ENCODE measurements at places on chromosomes 2 and 18.

DNA sequence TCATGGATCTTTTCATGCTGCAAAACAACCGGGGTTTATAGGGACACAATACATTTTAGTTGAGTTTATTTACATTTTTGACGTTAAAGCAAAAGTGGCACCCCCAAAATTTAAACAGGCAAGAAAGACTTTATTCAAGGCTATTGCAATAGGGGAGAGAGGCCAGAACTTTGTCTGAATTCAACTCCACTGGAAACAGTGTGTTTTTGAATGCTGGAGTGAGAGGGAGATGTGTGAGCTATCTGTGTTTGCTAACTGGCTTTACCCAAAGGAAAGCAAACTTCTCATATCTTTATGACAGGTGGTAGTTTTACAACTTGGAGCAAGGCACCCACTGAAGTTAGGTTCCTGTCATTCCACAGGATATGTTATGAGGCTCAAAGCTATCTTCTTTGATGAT is 207.4 kb downstream of the AGPS start:
- no peak for DNase-seq

DNA sequence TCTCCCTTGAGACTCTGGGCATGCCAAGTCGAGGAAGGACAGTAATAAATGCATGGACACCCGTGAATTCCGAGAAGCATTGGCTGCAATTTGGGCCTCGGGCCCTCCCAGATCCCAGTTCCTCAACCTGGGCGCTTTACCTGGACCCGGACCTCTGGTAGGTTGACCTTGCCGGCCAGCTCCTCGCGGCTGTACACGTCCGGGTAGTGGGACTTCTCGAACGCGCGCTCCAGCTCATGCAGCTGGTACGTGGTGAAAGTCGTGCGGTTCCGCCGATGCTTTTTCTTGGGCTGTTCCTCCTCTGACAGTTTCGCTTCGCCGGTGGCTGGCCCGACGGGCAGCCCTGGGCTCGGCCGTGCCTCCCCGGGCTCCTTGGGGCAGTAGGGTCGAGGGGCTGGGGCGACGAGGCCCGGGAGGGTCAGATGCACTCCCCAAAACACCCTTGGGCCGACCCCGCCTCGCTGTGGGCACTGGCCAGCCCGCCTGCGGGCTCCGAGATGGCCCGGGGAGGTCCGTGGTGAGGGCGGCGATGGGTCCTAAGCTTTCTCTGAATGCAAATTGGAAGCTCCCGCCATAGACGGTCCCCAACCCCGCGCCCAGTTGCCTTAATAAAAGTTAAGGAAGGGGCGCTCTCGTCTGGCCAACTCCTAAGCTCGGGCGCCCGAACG is 899 bp downstream of the RAX start:
- DNase-seq: no peak

GRCh38 chr18:69580107-69580506 is 179.4 kb downstream of the DOK6 start:
- DNase-seq: no peak

DNA sequence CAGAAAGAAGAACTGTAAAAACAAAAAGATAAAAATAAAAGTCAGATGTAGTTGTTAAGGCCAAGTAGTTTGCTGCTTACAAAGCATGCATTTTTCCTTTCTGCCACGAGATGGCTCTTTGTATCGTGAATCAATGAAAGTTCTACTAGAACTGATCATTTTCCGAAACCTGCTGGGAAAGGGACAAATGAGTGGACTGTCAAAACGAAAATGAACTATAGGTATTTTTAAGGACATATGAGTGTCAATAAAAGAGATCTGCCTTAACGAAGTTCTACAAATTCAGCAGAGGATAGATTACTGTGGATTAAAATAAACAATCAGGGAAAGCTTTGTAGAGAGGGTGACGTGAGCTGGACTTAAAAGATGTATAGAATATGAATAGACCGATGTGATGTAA is 15.0 kb upstream of the ELOA2 start:
- no peak for DNase-seq

GRCh38 chr18:42730272-42730671 is 385.2 kb downstream of the RIT2 start:
- DNase-seq: no peak

GRCh38 chr2:174939046-174939445 is 66.1 kb downstream of the CHN1 start:
- no peak for DNase-seq

- no peak for DNase-seq
These were observed 60.4 kb upstream of the ZNF397 start for GRCh38 chr18:35180455-35180854.

GRCh38 chr2:142840436-142840835 is 37.0 kb upstream of the KYNU start:
- DNase-seq: no peak

GRCh38 chr18:23998820-23999219 is 15.7 kb upstream of the TTC39C start:
- no peak for DNase-seq

DNA sequence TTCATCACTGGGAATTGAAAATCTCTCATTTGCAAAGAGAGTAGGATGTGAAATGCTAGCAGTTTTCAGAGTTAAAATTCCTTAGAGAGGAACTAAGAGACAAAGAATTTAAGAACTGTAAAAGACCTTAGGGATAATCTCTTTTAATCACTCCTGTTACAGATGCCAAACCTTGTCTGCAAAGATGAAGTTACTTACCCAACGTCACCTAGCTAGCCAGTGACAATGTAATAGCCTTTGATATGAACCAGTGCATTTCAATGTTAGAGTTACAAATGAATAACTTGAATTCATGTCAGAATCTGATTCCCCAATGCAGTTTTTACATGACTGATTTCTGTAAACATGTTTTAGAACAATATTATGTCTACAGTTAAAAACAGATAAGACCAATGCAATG is 190.1 kb downstream of the LRP1B start:
- DNase-seq: no peak

GRCh38 chr2:60520917-60521539 is 32.4 kb downstream of the BCL11A start:
- DNase-seq: no peak

- no peak for DNase-seq
These were observed 26.0 kb upstream of the NPAS2 start for GRCh38 chr2:100793982-100794381.

GRCh38 chr2:86185517-86186212 is 9.6 kb downstream of the IMMT start:
- no peak for DNase-seq

GRCh38 chr2:150011161-150011730 is 423.7 kb upstream of the MMADHC start:
- no peak for DNase-seq

DNA sequence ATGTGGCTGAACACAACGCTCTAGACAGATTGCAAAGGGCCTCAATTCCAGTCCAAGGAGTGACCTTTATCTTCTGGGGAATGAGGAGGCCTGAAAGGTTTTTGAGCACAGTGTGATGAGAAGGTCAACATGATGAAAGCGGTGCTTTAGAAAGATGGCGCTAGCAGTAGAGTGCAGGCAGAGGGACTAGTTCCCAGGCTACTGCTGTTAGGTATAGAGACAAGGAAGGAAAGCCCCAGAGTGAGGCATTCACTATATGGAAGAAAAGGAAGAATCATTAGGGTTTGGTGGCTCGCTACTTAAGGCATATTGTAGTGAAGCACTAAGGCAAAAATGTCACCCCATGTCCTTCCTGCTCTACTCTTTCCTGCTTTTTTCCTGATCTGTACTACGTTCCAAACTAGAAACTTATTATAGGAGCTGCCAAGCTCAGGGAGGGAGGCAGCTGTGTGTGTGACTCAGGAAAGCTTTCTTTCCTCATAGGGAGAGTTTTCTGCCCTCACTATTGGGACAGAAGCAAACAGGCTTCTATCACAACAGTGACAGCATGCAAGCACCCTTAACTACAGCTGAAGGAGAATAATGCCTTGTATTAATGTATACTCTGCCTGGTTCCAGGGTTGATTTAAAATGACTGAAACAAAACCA is 160.8 kb upstream of the CAVIN2 start:
- no peak for DNase-seq

DNA sequence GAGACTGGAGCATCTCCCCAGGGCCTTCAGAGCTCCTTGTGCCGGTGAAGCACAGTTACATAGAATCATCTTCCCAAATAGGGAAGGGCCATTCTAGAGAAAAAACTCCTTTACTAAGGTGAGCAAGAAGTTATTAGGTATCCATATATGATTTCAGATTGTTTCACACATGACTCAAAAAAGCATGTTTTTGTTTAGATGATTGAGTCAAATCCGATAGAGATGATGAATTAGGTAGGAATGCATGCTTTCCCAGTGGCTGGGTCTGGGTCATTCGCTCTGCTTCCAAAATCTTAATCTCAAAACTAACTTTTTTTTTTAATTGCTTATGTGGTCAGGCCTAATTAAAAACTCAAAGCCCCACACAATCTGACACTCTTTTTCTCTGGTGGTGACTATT is 3.8 kb downstream of the NT5C1B start:
- no peak for DNase-seq

DNA sequence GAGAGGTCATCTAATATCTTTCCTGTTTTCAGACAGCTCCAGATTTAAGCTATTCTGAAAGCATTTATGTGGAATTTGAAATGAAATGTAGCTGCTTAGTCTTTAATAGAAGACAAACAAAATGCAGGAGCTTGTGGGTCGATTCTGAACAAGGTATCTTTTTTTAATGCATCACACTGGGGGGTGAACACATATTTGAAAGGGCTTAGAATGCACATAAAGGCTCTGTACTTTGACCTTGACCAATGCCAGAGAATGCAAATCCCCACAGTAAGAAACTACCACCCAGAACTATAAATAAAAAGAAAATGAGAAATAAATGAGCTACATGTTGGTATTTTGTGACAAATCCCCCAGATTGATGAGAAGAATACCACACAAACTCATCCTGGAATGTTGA is 489.3 kb downstream of the PIK3C3 start:
- no peak for DNase-seq

DNA sequence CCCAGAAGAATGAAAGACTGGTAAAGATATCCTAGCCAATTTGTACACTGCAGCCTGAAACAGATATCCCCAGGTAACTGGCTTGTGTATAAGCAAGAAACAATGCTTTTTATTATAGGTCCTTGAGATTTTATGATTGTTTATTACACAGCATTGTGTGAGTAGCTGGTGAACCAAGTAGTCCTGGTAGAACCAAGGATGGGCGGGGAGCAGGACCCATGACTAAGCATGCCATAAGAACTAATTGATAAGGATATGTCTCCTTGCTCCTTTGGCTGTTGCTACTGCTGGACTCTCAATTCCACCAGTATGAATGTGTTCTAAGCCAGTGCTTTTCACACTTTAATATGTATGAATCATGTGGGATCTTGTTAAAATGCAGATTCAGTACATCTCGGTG is 12.3 kb upstream of the ALMS1 start:
- DNase-seq: no peak

DNA sequence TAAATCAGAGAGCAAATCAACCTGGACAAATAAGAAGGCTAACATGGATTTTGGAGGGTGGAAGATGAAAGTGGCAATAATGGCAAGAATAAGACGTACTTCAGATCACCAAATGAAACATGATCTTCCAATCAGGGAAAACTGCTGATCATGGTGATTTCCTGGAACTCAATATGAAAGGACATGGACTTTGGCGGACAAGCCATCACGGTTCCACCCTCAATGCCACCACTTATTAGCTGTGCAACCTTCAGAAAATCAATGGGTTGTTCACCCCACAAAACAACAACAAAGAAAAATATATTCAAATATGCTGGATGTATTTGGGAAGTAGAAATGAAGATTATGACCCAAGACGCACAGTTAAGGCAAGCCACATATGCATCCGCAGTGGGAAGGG is 81.7 kb downstream of the PPP1R1C start:
- DNase-seq: no peak

GRCh38 chr2:201909961-201910361 is 103.6 kb downstream of the CDK15 start:
- DNase-seq: no peak

DNA sequence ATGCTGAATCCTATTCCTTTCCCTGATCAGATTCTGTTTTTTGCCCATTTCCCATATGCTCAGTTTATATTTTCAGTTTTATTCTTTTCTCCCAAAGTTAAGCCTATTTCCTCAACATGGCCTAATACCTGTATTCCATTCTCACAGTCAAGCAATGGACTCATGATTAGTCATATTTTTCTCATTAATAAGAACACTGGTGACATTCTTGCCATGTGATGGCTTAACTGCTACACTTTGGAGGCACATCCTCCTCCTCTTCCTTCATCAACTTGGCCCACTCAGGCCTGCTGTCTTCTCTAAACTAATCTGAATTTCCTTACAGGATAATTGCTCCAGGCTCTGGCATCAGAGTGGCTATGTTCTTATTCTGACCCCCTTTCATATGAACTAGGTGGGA is 679.2 kb downstream of the NYAP2 start:
- DNase-seq: no peak

GRCh38 chr2:177629357-177630024 is 236.9 kb downstream of the AGPS start:
- no peak for DNase-seq

DNA sequence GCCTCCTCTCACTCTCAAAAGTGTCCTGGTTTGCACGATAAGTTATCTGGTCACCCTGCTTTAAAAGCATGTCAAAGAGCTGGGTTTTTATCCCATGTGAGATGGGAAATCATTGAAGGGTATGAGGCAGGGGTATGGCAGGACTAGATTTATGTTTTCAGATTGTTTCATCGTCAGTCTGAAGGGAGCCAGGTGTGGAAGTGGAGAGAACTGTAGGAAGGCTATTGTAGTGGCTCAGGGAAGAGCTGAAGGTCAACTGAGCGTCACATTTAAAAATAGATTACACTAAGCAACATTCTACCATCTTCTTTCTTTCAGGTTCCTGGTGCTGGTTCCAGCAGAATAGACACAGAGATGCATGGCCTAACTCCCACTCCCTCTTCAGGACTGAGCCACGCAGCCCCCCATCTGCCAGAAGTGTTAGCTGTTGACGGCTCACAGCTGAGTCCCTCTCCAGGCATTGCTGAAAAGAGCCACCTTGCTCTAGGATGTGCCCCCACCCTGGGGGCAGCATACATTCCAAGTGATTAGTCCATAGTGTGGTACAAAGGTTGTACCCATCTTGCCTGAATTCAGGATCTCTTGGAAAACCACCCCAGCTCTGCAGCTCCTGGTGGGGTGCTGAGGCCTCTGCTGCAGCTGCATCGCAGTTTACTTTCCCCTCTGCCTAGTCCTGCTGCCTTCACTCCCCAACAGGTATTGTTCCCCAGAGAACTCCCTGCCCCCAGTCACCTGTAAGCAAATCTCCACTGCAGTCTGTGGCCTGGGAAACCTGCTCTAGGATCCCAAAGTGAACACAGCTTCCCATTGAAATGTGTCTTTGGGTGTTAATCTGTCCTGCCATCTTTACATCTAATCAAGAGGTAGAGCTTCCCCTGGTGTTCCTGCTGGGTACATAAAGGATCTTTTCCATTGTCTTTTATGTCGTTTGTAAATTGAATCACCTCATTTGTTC is 79.5 kb upstream of the KLF7 start:
- no peak for DNase-seq

Data from stimulated activated CD4-positive, alpha-beta T cell treated with anti-CD3 and anti-CD28 coated beads, Interleukin-4, amount 100 ng/mL, for 4 hours (primary cell).